ENCODE measurements at places on chromosomes 7 and 10. TPM values are rescaled to one million over a fixed set of nuclear protein-coding genes. Genes with fewer than 3 reads are reported as not detected.

DNA sequence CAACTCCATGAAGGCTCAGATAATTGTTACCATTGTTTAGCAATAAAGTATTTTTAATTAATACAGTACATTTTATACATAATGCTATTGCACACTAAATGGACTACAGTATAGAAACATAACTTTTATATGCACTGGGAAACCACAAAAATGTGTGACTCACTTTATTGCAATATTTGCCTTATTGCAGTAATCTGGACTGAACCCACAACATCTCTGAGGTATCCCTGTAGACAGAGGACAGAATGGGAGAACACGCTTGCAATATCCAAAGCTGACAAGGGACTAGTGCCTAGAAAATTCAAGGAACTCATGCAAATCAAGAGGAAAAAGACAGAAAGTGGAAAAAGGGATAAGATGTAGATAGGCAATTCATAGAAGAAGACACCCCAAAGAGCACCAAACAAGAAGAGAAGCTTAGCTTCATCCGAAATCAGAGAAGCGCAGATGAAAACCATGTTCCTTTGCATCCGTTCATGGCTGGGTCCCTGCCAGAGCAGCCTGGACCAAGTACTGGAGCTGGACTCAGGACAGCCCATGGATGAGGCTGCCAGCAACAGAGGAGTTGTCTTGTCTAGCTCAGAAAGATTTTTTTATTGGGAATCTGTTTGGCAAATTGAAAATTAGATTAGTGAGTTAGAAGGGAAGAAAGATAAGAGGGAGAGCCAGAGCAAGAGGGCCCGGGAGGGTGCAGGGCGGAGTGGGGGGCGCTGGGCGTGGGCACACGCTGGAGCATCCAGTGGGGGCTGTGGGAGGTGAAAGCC is 16.0 kb upstream of the GALNTL5 start:
- peaks cover 8% of the 10 kb centered on the region for H3K4me1 ChIP-seq
- no peak overlapping the region for H3K27ac ChIP-seq
- H3K36me3 ChIP-seq: no peaks in the 10 kb centered on the region
- H3K27me3 ChIP-seq: no peaks in the 10 kb centered on the region
- H3K4me3 ChIP-seq: no peak overlapping the region
- DNase-seq: no peak

- no peaks in the 10 kb centered on the region for H3K36me3 ChIP-seq
- H3K27me3 ChIP-seq: no peaks in the 10 kb centered on the region
- no peak for DNase-seq
- H3K27ac ChIP-seq: no peak overlapping the region
- H3K4me3 ChIP-seq: no peak overlapping the region
- no peaks in the 10 kb centered on the region for H3K4me1 ChIP-seq
Observed at GRCh38 chr7:39539816-39540215, 26.4 kb upstream of the YAE1 start.

DNA sequence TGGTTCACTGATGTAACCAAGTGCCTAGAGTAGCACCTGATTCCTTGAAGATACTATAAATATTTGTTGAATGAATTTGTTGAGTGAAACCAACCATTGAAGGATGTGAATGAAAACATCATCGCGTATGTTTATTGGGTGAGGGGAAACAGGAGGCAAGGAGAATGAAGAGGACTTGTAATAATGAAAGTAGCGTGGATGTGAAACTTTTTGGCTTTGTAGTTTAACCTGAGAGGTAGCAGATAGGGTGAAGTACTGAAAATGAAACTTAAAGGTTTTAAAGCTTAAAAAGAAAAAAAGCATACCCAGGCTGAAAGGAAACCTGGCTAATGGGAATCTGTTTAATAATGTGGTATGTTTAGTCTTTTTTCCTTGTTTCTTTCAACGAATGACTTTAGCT is 5.2 kb downstream of the CCNY start:
- H3K36me3 ChIP-seq: no peaks in the 10 kb centered on the region
- DNase-seq: peak; percentile 59
- H3K4me1 ChIP-seq: peaks cover 34% of the 10 kb centered on the region
- H3K27me3 ChIP-seq: no peaks in the 10 kb centered on the region
- peak overlapping the region; percentile 8 for H3K27ac ChIP-seq
- H3K4me3 ChIP-seq: peak overlapping the region; percentile 67

DNA sequence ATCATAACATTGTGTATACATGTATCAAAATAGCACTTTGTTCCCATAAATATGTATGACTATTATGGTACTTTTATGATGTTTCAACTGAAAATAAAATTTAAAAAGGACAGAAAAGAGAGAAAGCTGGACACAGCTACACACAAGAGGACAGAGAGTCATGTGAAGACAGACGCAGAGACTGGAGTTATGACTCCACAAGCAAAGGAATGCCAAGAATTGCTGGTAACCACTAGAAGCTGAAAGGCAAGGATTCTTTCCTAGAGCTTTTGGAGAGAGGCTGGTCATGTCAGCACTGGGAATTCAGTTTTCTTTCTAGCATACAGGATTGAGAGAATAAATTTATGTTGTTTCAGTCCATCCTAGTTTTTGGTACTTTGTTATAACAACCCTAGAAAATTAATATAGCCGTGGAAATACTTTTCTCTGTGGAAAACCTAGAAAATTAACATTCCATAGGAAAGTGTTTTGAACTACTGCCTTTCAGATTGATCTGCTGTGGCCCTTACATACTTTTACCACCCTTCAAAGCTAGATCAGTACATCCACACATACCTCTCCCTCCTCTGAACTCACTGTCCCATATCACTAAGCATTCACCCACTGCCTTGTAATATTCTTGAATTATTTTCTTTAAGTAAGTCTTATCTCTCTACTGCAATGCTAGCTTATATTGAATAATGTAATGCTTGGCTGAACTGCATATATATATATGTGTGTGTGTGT is 575.3 kb downstream of the IPMK start:
- no peak overlapping the region for H3K27ac ChIP-seq
- H3K4me1 ChIP-seq: no peaks in the 10 kb centered on the region
- H3K36me3 ChIP-seq: no peaks in the 10 kb centered on the region
- H3K4me3 ChIP-seq: no peak overlapping the region
- DNase-seq: no peak
- no peaks in the 10 kb centered on the region for H3K27me3 ChIP-seq

- no peak for DNase-seq
- H3K4me3 ChIP-seq: no peak overlapping the region
- no peaks in the 10 kb centered on the region for H3K4me1 ChIP-seq
- no peaks in the 10 kb centered on the region for H3K36me3 ChIP-seq
Observed at GRCh38 chr7:101486433-101487104, 123.9 kb downstream of the COL26A1 start.

DNA sequence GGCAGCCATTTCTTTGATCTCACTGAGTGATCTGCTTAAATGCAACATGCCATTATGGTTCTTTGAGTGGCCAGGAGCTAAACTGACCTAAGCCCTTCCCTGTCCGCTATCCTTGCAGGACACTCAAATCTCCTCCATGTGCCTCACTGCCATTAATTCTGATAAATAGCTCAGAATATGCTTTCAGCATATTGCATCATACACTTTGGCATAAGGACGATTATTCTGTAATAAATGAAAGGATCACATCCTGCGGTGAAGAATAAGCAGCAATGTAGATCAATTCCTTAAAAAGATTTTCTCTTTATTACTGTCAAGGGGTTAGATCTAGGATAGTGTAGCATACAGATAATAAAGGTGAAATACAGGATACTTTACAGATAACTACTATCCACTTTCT is 231.8 kb upstream of the CTBP2 start:
- no peaks in the 10 kb centered on the region for H3K4me1 ChIP-seq
- H3K27me3 ChIP-seq: peaks cover 8% of the 10 kb centered on the region
- H3K36me3 ChIP-seq: peaks cover 12% of the 10 kb centered on the region
- H3K27ac ChIP-seq: no peak overlapping the region

DNA sequence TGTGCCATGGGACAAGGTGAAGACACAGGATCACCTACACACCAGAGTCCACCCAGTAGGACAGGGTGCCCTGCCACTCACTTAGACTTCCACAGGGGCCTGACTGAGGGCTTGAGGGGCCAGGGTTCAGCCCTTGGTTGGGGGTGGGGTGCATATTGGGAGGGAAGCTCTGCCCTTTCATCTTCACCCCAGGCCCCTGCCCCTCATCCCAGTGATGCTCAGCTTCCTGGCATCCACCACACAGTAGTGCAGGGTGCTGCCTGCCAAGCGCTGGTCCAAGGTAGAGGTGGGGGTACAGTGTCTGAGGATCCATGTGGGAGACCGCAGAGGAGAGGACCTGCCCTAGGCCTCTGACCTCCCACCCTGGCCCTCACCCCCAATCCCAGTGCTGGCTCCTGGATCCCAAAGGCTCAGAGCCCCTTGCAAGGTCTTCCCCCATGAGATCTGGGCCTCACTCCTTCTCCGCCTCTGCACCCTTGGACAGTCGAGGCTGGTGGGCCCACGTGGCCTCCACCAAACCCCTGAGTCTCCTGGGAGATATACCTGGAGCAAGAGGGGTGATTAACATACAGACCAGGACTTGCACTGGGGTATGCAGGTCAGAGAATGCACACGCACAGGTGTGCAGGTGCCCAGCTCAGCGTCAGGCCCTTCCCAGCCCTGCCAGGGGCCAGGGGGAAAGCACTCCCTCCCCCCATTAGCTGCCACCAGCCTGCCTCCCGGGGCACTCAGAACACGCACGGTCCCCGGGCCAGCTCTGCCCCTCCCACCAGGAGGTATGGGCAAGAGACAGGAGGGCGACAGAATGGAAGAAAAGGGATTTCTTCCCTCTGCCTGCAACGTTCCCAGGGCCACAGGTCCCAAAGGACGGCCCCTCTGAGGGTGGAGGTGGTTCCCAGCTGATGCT is 8.6 kb upstream of the IRF5 start:
- DNase-seq: no peak
- H3K27ac ChIP-seq: no peak overlapping the region
- no peaks in the 10 kb centered on the region for H3K36me3 ChIP-seq
- H3K4me1 ChIP-seq: peaks cover 17% of the 10 kb centered on the region
- peaks cover 6% of the 10 kb centered on the region for H3K27me3 ChIP-seq

- H3K27ac ChIP-seq: no peak overlapping the region
- peaks cover 15% of the 10 kb centered on the region for H3K4me1 ChIP-seq
- H3K4me3 ChIP-seq: peak overlapping the region; percentile 84
- no peak for DNase-seq
Observed at GRCh38 chr10:122164815-122165483, 106.1 kb upstream of the BTBD16 start.

- H3K36me3 ChIP-seq: no peaks in the 10 kb centered on the region
- peak; percentile 56 for DNase-seq
- no peaks in the 10 kb centered on the region for H3K4me1 ChIP-seq
- H3K27me3 ChIP-seq: no peaks in the 10 kb centered on the region
Observed at GRCh38 chr10:128489324-128490247, 363.4 kb upstream of the MKI67 start.

DNA sequence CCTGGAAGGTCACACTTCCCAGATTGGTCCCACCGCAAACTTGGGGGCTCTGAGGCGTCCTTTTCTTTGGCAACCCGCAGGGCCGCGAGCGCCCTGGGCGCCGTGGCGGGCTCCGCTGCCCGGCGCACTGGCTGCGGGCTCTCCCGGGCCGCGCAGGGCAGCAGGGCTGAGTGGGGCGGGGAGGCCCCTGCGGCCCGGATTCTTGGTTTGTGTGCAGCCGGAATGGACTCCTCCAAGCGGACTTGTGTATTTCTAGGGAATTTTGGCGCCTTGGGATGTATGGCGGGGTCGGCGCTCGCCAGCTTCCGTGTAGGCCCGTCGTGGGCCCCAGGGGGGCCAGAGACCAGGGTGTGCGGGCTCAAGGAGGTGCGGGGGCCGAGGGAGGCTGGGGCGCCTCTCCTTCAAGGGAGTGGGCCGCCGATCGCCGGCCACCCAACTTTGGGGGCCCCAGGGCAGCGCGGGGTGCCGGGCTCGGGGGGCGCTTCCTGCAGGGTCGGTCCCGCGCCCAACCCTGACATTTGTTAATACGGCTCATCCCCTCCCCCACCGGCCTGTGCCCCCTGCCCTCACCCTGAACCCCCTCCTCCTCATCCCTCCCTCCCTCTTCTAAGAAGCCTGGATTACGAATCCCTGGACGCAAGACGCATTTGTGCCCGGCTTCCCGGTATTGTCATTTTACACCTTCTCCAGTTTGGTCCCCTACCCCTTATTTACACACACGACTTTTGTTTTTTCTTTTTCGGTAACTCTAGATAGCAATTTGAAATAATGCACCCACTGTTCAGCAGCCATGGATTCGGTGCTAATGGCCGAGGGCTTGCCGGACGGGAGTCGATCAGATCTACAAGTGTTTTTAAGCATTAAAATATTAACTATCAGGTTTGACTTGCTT is 2.5 kb downstream of the TCF7L2 start:
- peak overlapping the region; percentile 95 for H3K27ac ChIP-seq
- peak overlapping the region; percentile 98 for H3K4me3 ChIP-seq
- peaks cover 2% of the 10 kb centered on the region for H3K36me3 ChIP-seq
- peaks cover 4% of the 10 kb centered on the region for H3K27me3 ChIP-seq

- no peak for DNase-seq
- H3K4me3 ChIP-seq: no peak overlapping the region
- no peak overlapping the region for H3K27ac ChIP-seq
- no peaks in the 10 kb centered on the region for H3K27me3 ChIP-seq
- peaks cover 6% of the 10 kb centered on the region for H3K36me3 ChIP-seq
Observed at GRCh38 chr10:102656791-102657371, 12.6 kb downstream of the TRIM8 start.

- no peak overlapping the region for H3K27ac ChIP-seq
- peaks cover 4% of the 10 kb centered on the region for H3K27me3 ChIP-seq
- no peaks in the 10 kb centered on the region for H3K4me1 ChIP-seq
- no peak for DNase-seq
- no peaks in the 10 kb centered on the region for H3K36me3 ChIP-seq
Observed at GRCh38 chr10:49292565-49293207, 6.3 kb upstream of the C10orf71 start.

DNA sequence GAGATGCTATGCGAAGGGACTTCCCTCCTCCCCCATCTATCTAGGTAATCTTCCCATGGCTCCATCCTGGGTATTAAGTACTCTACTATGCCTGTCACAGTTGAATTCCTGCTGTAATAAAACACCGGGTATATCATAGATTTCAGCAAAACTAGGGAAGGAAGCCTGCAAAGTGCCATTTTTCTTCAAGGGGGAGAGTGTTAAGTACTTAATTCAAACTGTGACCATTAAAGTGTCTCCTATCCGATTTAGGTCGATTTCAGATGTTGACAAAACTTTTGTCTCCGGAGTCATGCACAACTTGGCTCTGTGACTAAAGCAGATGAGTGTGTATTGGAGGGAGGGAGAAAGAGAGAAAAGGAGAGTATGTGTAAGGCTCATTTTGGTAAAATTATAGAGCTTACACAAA is 4.6 kb downstream of the HOXA4 start:
- no peak overlapping the region for H3K4me3 ChIP-seq
- no peaks in the 10 kb centered on the region for H3K36me3 ChIP-seq
- H3K4me1 ChIP-seq: no peaks in the 10 kb centered on the region
- no peak overlapping the region for H3K27ac ChIP-seq
- H3K27me3 ChIP-seq: peaks cover 6% of the 10 kb centered on the region

- H3K36me3 ChIP-seq: no peaks in the 10 kb centered on the region
- H3K27ac ChIP-seq: peak overlapping the region; percentile 92
- DNase-seq: no peak
Observed at GRCh38 chr10:61899663-61899996, 1.9 kb upstream of the ARID5B start.

Gene DDIT4
- 189 TPM for polyA plus RNA-seq

Gene MUC3A
- polyA plus RNA-seq: not detected

Gene DDC
- not detected for polyA plus RNA-seq

Gene VPS37D
- 0.14 TPM for polyA plus RNA-seq

Gene MCM7
- 28.7 TPM for polyA plus RNA-seq

Gene UCMA
- polyA plus RNA-seq: not detected

Gene CCDC7
- polyA plus RNA-seq: 11.8 TPM

Data from naive thymus-derived CD8-positive, alpha-beta T cell (primary cell).